ENCODE measurements at places on chromosomes 4 and X.

GRCh38 chr4:54683616-54684346 lies 26.0 kb downstream of the KIT start:
- peak; percentile 64 for DNase-seq

- no peak for DNase-seq
Measured at GRCh38 chr4:87262886-87263285, 42.5 kb upstream of the KLHL8 start.

GRCh38 chr4:184896868-184897715 lies 71.3 kb upstream of the ACSL1 start:
- DNase-seq = peak; percentile 2

DNA sequence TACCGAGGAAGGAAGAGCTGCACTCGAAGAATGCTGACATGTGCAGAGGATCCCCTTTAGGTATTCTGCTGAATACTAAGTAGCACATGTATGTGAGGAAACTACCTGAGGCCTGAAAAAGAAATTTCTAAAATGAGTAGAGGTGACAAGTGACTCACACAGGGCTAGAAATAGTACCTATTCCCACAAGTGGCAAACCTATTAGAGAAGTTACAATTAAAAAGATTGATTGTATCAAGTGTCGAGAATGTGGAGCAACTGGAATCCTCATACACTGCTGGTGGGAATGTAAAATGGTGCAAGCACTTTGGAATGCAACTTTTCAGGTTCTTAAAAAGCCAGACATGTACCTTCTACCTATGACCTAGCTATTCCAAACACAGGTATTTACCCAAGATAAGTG lies 47.4 kb downstream of the CCSER1 start:
- DNase-seq = no peak

GRCh38 chr4:68808060-68808459 lies 7.7 kb upstream of the UGT2B10 start:
- DNase-seq = no peak

- DNase-seq = no peak
Measured at GRCh38 chrX:111180750-111181240, 84.8 kb downstream of the PAK3 start.

- DNase-seq = no peak
Measured at GRCh38 chrX:142804085-142804484, 221.6 kb upstream of the SPANXN4 start.

Data from activated T-cell treated with anti-CD3 and anti-CD28 coated beads, Interleukin-2, amount 50 U/mL, for 72 hours (primary cell).